ENCODE measurements at places on chromosomes 1 and 21.

DNA sequence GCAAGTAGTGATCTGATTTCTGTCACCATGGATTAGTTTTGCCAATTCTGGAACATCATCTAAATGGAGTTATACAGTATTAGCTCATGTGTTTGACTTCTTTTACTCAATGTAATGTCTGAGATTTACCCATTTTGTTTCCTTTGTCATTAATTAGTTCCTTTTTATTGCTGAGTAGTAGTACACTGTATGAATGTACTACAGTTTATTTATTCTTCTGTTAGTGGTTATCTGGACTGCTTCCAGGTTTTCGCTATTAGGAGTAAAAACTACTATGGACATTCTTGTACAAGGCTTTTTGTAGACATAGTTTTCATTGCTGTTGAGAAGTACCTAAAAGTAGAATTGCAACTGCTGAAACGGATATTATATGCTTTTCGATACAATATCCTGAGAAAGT, 14.1 kb downstream of the SUCO start:
- no peak for DNase-seq

DNA sequence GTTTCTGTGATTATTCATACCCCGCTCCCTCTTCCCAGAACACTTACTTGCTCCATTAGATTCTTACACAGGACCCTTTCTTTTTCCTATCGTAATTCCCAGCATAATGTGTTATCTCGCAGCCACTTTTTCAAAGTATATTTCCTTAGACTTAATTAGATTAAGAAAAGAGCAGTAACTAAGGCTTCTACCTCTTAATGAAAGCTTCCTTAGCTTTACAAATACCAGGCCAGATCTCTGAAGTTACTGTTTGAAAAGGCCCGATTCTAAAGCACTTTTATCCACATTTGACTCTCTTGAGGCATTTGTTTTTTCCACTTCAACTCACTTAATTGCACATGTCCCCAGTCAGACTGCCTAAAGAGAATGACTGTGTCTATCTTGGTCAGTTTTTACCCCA, 1264.3 kb upstream of the ADGRL2 start:
- DNase-seq, result no peak

- peak; percentile 92 for DNase-seq
Observed at GRCh38 chr1:228734881-228735801, at the start of gene RHOU. RHOU (plus strand) TSS chr1:228735479; CDS start chr1:228735743, 264 bp downstream.

DNA sequence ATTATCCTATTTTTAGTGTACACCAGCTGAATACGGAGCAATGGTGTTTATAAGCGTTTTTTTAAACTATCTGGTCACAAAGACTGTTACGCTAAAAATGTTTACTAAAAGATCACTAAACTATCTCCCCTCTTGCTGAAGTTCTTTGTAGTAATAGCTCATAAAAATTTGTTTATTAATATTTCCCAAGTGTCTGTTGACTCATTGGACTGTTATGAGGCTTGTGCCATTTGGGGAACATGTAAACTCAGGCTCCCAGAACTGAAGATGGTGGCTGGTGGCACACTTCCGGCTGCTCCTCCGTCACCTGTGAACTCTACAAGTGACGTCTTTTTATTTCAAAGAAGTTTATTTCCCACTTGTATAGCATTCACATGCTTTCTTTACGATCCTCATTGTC, 46.3 kb downstream of the AIDA start:
- no peak for DNase-seq

- DNase-seq, result no peak
Observed at GRCh38 chr1:12475947-12476346, 142.1 kb downstream of the DHRS3 start.

DNA sequence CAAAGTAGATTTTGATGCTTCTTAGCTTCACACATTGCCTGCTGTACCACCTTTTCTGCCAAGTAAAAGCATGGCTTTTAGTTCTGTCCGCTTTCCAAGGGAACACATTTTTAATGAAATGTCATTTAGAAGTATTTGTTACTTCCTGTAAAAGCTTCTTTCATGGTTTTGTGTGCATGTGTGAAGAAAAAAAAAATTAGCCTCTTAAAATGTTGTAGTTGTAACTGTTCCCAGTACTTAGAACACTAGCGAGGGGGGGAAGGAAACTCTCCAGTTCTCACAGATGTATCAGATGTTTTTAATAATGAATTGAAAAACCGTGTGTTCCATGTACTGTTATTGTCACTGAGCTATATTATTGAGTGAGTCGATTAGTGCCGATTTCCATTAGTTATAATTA, 568.3 kb upstream of the ADGRL2 start:
- DNase-seq, result no peak

GRCh38 chr1:35460796-35461195, 96.4 kb downstream of the KIAA0319L start:
- DNase-seq, result no peak

- DNase-seq, result no peak
Observed at GRCh38 chr1:60101516-60101915, 27.9 kb upstream of the C1orf87 start.

GRCh38 chr1:7568901-7569524, 202.1 kb upstream of the VAMP3 start:
- no peak for DNase-seq

- DNase-seq, result peak; percentile 94
Observed at GRCh38 chr1:7401814-7402547, 369.1 kb upstream of the VAMP3 start.

GRCh38 chr1:4048076-4048475, 148.0 kb upstream of the C1orf174 start:
- DNase-seq, result no peak

DNA sequence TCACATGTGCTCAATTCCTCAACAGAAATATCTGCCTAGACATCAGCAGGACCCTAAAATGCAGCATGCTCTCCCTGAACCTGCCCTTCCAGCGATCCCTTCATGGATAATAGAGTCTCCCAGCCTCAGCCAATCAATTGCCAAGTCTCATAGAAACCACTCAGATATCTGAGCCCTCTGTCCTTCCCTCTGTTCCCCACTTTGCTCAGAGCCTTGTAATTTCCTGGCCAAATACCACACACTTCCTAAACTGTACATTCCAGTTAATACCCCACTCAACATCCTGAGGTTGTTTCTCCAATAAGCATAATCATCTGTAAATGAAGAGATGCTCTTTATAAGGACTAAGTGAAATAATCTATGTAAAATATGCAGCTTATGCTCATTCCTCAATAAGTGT, 59.3 kb upstream of the PTGFRN start:
- no peak for DNase-seq

DNA sequence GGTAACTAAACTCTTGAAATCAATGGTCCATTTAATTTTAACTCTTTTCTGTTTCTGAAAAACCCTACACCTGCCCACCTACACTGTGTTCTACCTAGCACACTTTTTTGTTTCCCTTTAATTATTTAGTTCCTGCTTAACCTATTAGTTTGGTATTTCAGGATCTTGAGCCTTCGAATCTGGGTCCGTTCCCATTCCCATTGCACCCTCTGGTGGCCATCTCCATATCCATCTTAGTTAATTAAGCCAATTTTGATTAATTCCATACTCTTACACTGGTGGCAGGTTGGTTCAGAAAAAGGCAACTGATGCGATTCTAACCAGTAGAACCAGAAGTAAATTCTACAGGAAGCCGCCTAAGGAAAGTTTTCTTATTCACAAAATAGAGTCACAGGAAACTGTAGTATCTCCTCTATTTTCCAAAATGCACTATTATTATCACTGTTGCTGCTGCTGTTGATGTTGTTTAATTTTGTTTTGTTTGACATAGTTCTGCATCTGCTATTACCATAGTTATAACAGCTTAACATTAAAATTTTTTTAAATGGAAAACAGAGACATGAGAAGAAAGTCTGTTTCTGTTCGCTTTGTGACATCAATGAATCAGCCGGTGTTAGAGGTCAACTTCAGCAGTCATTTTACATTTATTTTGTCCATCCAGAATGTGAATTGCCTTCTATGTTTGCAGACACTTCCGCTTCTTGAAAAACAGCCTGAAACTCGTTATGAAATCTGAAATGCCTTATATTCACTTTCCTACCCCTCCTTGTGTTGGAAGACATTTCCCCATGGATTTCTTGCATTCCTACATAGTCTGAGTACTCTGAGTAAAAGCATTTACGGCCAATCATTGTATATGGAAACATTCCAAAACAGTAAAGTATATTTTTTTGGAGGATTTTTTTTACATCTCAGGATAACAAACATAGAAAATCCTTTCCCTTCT, 115.5 kb upstream of the NCAM2 start:
- DNase-seq, result no peak

- no peak for DNase-seq
Observed at GRCh38 chr1:23362218-23362713, 7.4 kb downstream of the ZNF436 start.

DNA sequence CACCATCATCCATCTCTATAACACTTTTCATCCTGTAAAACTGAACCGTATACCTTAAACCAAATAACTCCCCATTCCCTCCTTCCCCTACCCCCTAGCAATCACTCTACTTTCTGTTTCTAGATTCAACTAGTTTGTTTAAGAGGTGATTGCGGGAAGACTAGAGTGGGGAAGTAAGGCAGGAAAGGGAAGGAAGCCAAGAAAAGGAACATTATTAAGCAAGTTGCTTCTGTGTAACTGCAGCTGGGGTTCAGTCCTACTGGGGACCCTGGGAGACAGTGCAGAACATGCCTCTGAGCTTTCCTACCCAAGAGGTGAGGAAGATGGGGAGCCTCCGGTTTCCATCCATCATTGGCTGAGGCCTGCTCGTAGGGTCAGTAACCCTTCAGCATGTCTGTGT, 28.9 kb upstream of the H3-3A start:
- DNase-seq, result no peak

- DNase-seq, result no peak
Observed at GRCh38 chr1:35431173-35431599, 126.0 kb downstream of the KIAA0319L start.

GRCh38 chr1:150410582-150411101, 46.7 kb downstream of the RPRD2 start:
- no peak for DNase-seq

- no peak for DNase-seq
Observed at GRCh38 chr1:112626887-112627286, 7.3 kb downstream of the CAPZA1 start.

DNA sequence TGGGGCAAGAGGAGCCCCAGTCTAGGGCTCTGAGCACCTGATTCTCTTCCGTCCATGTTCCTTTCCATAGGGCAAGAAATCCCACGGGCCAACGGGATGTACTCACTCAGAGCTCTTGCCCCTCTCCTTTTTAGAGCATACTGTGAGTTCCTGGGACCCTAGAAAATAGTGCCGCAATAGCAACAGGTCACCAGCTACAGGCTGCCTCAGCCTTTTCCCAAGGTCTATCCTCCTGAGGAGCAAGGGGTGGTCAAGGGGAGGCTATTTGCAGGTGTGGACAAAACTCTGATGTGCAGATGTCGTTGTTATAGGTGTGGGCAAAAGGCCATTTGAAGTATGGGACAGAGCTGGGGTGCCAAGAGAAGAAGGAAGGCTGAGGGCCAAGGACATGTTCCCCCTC, 1.6 kb upstream of the QSOX1 start:
- no peak for DNase-seq

DNA sequence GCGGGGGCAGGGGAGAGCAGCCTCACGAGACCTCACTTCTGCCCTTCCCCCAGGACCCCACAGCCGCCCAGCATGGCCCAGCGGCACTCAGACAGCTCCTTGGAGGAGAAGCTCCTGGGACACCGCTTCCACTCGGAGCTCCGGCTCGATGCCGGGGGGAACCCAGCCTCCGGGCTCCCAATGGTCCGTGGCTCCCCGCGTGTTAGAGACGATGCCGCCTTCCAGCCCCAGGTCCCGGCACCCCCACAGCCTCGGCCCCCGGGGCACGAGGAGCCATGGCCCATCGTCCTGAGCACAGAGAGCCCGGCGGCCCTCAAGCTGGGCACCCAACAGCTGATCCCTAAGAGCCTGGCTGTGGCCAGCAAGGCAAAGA, 8.5 kb downstream of the ARHGEF16 start:
- no peak for DNase-seq

GRCh38 chr1:228185641-228185965, 20.0 kb downstream of the IBA57 start:
- DNase-seq, result no peak

GRCh38 chr1:221527886-221528624, 213.8 kb downstream of the DUSP10 start:
- DNase-seq, result no peak

DNA sequence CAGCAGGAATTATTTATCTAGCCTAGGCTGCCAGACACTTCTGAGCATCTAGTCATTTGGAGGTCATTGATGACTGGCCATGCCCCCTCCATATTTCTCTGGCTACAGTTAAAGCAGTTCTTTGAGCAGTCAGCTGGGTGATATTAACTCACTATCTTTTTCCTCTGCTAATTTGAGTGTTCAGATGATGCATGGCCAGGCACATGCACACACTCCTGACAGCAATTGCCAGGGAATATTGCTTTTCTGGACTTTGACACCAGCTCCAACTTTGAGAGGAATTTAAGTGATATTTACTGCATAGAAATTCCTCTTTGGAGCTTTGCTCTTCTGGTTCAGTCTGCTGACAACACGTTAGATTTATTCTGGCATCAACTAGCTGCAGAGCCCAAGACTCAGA, 52.6 kb downstream of the CD247 start:
- DNase-seq, result no peak

- no peak for DNase-seq
Observed at GRCh38 chr21:44072111-44072510, 35.1 kb upstream of the PWP2 start.

DNA sequence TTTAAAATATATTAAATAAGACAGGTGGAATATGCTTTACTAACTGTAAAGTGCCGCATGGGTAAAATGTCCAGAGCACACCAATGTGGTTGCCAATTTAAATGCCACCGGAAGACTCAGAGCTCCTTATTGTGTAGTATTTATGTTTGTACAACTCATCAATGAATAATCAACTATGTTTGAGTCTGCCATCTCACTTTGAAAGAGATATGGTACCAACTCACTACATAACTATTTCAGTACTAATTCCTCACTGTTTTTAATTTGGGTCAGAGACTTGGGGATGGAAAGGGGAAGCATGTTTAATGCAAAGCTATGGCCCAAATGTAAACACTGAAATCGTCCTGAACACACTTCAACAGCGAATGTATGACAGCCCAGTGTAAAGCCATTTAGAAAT, 144.8 kb downstream of the NR5A2 start:
- no peak for DNase-seq

DNA sequence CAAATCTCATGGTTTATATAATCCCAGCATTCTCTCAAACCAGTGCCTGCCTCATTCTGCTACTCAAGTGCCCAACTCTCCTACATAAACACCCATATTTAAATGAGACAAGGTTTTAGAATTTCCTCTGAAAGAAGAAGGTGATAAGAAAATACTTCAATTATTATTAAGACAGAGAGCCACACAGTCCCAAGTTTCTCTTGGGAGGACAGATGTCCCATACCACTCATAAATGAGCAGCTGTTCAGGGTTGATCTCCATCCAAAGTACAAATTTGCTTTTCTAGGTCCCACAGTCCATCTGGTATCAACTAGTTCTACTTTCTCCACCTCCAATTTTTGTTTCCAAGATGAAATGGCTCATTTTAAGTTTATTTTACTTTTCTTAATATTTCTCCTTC, 11.3 kb downstream of the DCAF8 start:
- DNase-seq, result no peak

DNA sequence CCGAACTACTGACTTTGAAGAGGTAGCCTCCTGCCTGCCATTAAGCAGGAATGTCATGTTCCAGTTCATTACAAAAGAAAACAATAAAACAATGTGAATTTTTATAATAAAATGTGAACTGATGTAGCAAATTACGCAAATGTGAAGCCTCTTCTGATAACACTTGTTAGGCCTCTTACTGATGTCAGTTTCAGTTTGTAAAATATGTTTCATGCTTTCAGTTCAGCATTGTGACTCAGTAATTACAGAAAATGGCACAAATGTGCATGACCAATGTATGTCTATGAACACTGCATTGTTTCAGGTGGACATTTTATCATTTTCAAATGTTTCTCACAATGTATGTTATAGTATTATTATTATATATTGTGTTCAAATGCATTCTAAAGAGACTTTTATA, 159.8 kb upstream of the SGIP1 start:
- no peak for DNase-seq
